Glomerular endothelial cell (primary cell): ENCODE measurements at places on chromosomes 5 and 9.
A peak's percentile ranks its signal among the peaks of the same experiment; 100 is the strongest.

DNA sequence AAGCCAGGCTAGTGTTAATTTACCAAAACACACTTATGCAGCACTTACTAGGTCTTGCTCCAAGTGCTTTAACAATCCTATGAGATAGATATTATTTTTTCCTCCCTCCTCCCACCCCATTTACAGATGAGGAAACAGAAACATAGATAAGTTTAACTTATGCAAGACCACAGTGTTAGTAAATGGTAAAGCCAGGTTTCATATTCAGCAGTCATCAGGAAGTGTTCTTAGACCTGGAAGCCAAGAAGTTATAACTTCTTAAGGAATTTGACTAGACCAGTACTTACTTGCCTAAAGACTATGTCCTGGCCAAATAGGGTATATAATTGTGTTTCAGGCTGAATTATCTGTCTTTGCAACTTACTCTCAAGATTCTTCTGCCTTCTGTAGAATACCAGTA lies 15.9 kb downstream of the ABHD17B start:
- no peak for DNase-seq

DNA sequence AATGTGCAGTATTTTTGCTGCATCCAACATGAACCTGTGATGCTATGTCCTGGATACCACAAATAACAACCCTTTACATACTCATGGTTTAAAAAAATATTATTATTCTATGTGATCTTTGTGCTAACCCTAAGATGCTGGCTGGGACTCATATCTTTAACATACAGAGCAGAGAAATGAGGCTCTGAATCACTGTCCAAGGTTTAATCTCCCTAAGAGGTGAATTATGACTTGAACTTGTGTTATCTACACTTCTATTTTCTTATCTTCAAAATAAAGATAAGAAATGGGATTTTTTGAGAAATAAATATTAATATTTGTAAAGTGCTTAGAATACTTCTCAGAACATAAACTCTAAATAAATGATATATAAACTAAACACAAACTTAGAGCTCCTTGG lies 68.8 kb upstream of the GRIA1 start:
- no peak for DNase-seq

- peak; percentile 67 for DNase-seq
Measured at GRCh38 chr5:172697123-172698121, 56.4 kb downstream of the NEURL1B start.

GRCh38 chr5:981456-981855 lies 27.1 kb upstream of the NKD2 start:
- no peak for DNase-seq
